ENCODE measurements at places on chromosomes 6 and 20.

- no peaks in the 10 kb centered on the region for H3K36me3 ChIP-seq
- H3K4me3 ChIP-seq = peak overlapping the region; percentile 94
- H3K27ac ChIP-seq = peak overlapping the region; percentile 98
- no peaks in the 10 kb centered on the region for H3K27me3 ChIP-seq
These were observed 2.9 kb upstream of the HIVEP2 start for GRCh38 chr6:142947714-142948480.

GRCh38 chr6:43226192-43226851 lies 3.0 kb downstream of the DNPH1 start:
- peaks cover 8% of the 10 kb centered on the region for H3K36me3 ChIP-seq
- no peak for DNase-seq
- H3K4me3 ChIP-seq = no peak overlapping the region
- H3K27ac ChIP-seq = peak overlapping the region; percentile 98
- peaks cover 75% of the 10 kb centered on the region for H3K4me1 ChIP-seq

- no peaks in the 10 kb centered on the region for H3K4me1 ChIP-seq
- H3K27me3 ChIP-seq = no peaks in the 10 kb centered on the region
- no peaks in the 10 kb centered on the region for H3K36me3 ChIP-seq
- no peak overlapping the region for H3K4me3 ChIP-seq
These were observed 93.8 kb upstream of the TOX2 start for GRCh38 chr20:43820731-43821330.

GRCh38 chr6:135212020-135212806 lies 31.1 kb downstream of the MYB start:
- no peak for DNase-seq
- H3K4me3 ChIP-seq = no peak overlapping the region
- no peaks in the 10 kb centered on the region for H3K27me3 ChIP-seq
- H3K27ac ChIP-seq = no peak overlapping the region
- H3K36me3 ChIP-seq = no peaks in the 10 kb centered on the region
- peaks cover 20% of the 10 kb centered on the region for H3K4me1 ChIP-seq

- H3K27ac ChIP-seq = no peak overlapping the region
- no peaks in the 10 kb centered on the region for H3K27me3 ChIP-seq
- DNase-seq = peak; percentile 54
- H3K36me3 ChIP-seq = no peaks in the 10 kb centered on the region
- H3K4me1 ChIP-seq = peaks cover under 1% of the 10 kb centered on the region
These were observed 5.5 kb downstream of the BFSP1 start for GRCh38 chr20:17525650-17526049.

GRCh38 chr6:118968416-118968815 lies 33.5 kb upstream of the MCM9 start:
- no peak overlapping the region for H3K27ac ChIP-seq
- H3K27me3 ChIP-seq = no peaks in the 10 kb centered on the region

Data from CD4-positive, alpha-beta T cell (primary cell).